ENCODE measurements at places on chromosomes 7 and 10. TPM values are rescaled to one million over a fixed set of nuclear protein-coding genes. Genes with fewer than 3 reads are reported as not detected.

FKBP6 gene
- total RNA-seq = not detected

NXPH1 gene
- total RNA-seq = not detected

INSIG1 gene
- total RNA-seq = 108 TPM

MSS51 gene
- total RNA-seq = 0.24 TPM

PAPOLB gene
- not detected for total RNA-seq

EVX1 gene
- not detected for total RNA-seq

FAM131B gene
- total RNA-seq = not detected

CLDN4 gene
- total RNA-seq = 1.2 TPM

CALML5 gene
- total RNA-seq = not detected

GARIN1A gene
- total RNA-seq = 0.48 TPM

SPDYE3 gene
- not detected for total RNA-seq

LANCL2 gene
- total RNA-seq = 29.1 TPM

C10orf62 gene
- total RNA-seq = not detected

SPDYE16 gene
- total RNA-seq = not detected

VSTM2A gene
- not detected for total RNA-seq

All from RPMI7951 (cell line).